Ureter (tissue), 1 donor: ENCODE measurements at places on chromosomes 2 and 18. TPM values are rescaled to one million over a fixed set of nuclear protein-coding genes. Genes with fewer than 3 reads are reported as not detected.

GRCh38 chr18:42559069-42559690 is 556.3 kb downstream of the RIT2 start:
- DNase-seq: no peak

Gene PAIP2B
- total RNA-seq: 11.6 TPM

Gene ZNF521
- 11.6 TPM for total RNA-seq

Gene ALPI
- not detected for total RNA-seq

Gene LRP1B
- total RNA-seq: 0.89 TPM

- DNase-seq: no peak
Measured at GRCh38 chr2:230928701-230929380, 3.8 kb upstream of the GPR55 start.

DNA sequence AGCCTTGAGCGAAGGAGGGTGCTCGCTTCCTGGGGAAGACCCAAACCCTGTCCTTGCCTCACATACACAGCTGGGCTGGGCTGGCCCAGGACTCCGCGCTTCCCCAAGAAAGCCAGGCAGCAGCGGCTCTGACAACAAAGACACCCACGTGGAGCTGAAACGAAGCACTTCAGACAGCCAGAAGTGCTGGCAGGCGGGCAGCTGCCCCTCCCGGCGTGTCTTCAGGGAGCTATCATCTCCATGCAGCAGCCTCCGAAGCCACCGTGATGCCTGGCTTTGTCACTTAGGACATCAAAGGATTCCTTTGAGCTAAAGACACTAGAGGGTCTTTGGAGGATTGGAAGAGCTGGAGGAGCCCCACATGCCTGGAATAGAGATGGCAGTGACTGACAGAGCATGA is 35.2 kb downstream of the C1QL2 start:
- DNase-seq: no peak

GRCh38 chr18:24695168-24695567 is 234.7 kb downstream of the HRH4 start:
- no peak for DNase-seq

Gene NFE2L2
- total RNA-seq: 190 TPM

- DNase-seq: no peak
Measured at GRCh38 chr2:231387904-231388724, 7.4 kb upstream of the B3GNT7 start.

GRCh38 chr2:135252805-135253458 is 200.8 kb downstream of the RAB3GAP1 start:
- no peak for DNase-seq

Gene KATNAL2
- total RNA-seq: 3.5 TPM
